ENCODE measurements at places on chromosomes 5 and 9. TPM values are rescaled to one million over a fixed set of nuclear protein-coding genes. Genes with fewer than 3 reads are reported as not detected.

DNA sequence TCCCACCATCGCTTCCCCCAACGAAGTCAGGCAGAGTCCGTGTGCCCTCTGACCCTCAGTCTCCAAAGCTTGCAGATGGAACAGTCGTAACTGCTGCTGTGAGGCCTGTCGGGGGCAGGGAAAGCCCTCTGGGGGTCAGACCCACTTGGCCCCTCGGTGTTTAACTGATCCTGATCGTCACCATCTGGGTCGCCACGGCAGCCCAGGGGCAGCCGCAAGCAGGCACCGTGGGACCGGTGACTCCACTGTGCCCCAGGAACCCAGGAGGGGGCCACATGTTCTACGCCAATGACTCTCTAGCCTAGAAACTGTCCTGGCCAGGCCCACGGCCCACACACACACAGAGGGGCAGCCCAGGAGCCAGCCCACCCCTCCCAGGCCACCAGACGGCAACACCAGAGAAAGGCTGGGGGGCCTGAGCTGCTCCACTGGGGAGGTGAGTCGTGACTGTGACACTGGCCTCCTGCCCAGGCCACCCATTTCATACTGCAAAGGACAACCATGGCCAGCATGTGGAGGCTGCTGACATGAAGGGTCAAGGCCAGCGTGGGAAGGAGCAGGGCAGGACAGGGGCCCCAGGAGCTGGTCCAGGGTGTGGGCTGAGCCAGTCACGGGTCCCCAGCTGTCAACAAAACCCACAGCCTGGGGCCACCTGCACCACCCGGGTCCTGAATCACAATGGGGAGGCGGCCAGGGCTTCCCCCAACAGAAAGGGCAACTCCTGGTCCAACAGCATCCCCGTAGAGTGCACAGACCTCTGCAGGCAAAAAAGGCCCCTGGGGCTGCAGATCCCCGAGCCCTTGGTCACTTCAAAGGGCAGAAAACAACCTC, 20.8 kb downstream of the VAV2 start:
- no peak for DNase-seq

- DNase-seq: no peak
Observed at GRCh38 chr5:8157320-8157822, 288.4 kb downstream of the MTRR start.

DOCK2 gene
- total RNA-seq: not detected

TMEFF1 gene
- total RNA-seq: 69.1 TPM

ACTBL2 gene
- not detected for total RNA-seq

ZNF169 gene
- 10.6 TPM for total RNA-seq

CCDC171 gene
- 5.1 TPM for total RNA-seq

All from progenitor cell of endocrine pancreas (in vitro differentiated cells).